ENCODE measurements at places on chromosomes 13 and 19.

- no peak for DNase-seq
Measured at GRCh38 chr13:24216176-24216575, 55.7 kb downstream of the SPATA13 start.

- DNase-seq, result no peak
Measured at GRCh38 chr13:40637643-40638042, 28.8 kb downstream of the FOXO1 start.

DNA sequence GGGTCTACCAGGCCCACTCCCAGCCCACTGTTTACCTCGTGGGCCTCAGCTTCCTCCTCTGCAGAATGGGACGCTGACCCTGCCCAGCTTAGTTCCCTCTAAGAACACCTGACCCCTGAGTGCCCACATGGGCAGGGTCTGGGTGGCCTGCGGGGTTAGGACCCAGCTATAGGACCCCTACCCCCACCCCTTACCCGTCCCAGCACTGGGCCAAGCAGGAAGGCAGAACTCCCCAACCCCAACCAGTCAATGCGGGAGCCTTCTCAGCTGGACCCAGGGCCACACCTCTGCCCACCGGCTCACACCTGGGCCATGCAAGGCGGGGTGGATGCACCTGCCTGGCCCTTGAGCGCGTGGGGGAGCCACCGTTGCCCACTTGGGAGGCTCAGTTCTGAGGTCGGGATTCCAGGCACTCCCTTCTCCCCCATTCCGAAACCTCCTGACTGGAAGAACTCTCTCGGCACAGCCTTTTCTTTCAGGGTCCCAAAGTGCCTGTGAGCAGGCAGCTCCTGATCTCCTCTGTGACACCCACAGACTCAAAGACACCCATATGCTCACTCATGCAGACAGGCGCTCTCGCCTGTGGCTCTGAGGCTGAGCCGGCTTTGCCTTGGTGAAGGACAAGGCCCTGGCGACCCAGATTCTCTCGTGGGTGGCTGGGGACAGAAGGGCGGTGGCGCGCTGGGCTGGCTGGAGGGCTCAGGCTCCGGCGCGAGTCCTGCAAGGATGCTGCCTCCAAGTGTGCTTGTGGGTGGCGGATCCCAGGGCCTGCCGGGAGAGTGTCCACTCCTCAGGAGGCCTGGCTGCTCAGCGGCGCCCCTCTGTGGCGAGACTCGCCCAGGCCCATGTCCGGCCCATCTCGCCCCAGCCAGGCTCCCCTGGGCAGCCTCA lies 27.9 kb upstream of the PARP4 start:
- no peak for DNase-seq

DNA sequence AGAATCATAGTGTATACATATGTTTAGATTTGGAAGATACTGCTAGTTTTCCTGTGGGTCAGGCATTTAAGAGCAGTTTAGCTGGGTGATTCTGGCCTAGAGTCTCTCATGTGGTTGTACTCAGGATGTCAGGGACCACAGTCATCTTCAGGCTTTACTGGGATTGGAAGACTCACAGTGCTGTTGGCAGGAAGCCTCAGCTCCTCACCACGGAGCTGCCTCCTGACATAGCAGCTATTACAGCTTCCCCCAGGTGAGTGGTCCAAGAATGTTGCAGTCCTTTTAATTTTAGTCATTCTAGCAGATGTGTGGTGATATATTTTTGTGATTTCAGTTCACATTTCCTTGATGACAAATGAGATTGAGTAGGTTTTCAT lies 16.9 kb upstream of the GPR18 start:
- DNase-seq, result no peak

DNA sequence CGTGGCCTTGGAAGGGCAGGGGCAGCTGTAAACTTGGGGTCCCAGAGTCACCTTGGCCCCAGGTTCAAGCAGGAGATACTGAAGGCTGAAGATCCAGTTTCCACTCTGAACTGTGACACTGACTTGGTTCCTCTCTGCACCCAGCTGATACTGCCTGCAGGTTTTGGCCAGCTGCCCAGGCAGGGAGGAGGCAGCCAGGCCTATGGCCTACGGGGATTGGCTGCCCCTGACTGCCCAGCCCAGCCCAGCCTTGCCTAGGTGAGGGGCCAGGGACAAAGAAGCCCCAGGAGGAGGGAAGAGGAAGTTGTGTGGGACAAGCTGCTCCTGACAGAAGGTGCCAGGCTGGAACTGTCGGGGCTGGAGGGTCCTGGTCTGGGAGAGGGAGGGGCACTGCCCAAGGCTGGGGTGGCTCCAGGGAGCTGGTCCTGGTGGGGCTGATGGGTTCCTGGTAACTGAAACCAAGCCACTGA lies 51.7 kb upstream of the CYP4F8 start:
- DNase-seq, result no peak

GRCh38 chr13:49046002-49046401 lies 70.3 kb downstream of the FNDC3A start:
- no peak for DNase-seq

DNA sequence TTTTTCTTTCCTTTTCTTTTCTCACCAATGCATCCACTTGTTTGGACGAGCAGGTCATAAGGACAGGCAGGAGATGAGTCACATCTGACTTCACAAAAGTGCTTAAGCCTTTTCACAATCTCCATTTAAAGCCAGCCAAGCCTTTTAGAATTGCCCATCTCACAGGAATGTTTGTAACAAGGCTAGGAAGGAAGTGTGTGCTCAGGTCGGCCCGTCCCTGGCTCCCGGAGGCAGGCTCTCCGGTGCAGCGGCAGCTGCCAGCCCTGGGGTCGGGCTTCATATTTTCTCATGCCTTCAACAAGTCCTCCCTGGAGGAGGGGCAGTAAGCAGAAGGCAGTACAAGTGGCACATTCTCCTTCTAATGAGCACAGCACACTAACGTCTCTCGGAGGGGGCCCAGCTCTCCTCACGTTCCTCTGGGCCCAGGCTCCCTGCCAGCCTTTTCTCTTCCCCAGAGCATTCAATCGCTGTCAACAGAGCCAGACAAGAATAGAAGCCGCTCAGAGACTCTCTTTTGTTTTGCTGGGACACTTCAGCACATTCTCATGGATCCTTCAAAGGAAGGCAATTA lies 180.5 kb downstream of the COL4A1 start:
- DNase-seq, result no peak

DNA sequence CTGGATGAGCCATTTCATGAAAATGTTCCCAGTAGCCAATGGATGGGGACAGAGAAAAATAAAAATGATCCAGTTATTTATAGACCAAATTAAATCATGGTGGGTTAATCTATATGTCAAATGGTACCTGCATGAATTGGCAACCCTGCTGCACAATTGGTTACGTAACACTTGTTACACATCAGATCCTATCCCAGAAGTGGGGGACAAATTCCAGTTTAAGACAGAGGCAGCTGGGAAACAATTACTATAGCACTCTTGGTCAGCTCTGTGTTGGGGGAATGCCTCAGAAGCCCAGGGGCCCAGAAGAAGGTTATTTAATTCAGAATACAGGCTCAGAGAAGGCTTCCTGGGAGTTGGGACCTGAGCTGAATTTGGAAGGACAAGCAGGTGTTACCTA lies 81.1 kb upstream of the FLT1 start:
- DNase-seq, result no peak

DNA sequence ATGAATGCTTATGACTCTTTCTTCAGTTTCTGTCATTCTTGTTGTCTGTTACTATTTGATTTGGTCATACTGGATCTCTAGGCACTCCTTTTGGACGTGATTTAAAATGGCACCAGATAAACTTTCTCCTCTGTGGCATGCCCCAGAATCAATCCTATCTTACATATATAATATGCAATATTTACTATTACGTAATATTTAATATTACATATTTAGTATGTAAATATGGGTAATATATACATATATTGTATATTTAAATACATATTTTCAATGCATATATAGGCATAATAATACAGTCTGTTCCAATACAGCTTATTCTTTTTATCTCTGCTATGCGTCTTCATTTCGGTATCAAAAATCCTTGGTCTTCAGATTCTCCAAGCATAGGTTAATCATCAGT lies 104.4 kb upstream of the PRR20A start:
- no peak for DNase-seq

- no peak for DNase-seq
Measured at GRCh38 chr13:41637586-41637985, 180.2 kb downstream of the RGCC start.

DNA sequence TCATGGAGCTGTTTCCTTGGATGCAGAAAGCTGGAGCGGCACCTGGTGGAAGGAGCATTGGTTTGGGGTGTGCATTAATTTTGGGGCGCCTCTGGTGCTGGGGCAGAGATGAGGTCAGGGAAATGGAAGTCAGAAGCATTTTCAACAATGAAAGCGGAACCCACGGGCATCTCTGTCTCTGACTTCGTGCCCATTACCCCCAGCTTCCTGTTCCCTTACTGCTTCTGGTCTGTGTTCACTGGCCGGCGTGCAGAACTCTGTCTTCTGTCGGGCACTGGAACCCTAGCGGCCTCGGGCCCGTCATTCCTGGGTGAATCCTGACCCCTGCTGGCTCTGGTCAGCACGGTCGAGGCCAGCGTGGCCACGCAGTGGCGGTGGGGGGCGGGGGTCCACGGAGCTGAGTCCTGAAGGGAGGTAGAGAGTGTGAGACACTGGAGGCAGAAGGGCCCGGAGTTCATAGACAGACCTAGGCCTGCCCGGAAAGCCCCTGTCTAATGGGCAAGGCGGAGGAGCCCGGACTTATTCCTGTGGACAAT lies 7.9 kb upstream of the LINGO3 start:
- no peak for DNase-seq

DNA sequence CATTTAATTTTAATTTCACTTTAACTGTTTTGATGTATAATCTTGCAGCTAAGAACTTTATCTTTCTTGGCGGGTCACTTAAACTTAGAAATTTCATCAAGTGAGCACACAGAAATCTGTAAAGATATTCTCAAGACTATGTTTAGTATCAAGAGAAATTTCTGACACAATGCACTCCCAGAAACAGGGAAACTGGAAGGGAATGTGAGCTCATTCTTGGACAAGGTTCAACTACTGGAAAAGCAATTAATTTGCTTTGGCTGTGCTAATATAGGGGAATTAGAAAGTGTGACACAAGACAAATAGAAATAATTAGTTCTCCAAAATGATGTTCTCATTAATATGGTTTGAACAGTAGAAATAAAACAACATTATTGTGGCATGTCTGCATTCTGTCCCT lies 402.3 kb downstream of the DACH1 start:
- no peak for DNase-seq

- no peak for DNase-seq
Measured at GRCh38 chr13:29621051-29621800, 25.7 kb upstream of the SLC7A1 start.

- no peak for DNase-seq
Measured at GRCh38 chr19:13430790-13431582, 75.3 kb downstream of the CACNA1A start.

GRCh38 chr19:45508861-45509691 lies 1.8 kb downstream of the VASP start:
- DNase-seq, result no peak

- DNase-seq, result no peak
Measured at GRCh38 chr13:44304433-44304725, 69.2 kb upstream of the SERP2 start.

DNA sequence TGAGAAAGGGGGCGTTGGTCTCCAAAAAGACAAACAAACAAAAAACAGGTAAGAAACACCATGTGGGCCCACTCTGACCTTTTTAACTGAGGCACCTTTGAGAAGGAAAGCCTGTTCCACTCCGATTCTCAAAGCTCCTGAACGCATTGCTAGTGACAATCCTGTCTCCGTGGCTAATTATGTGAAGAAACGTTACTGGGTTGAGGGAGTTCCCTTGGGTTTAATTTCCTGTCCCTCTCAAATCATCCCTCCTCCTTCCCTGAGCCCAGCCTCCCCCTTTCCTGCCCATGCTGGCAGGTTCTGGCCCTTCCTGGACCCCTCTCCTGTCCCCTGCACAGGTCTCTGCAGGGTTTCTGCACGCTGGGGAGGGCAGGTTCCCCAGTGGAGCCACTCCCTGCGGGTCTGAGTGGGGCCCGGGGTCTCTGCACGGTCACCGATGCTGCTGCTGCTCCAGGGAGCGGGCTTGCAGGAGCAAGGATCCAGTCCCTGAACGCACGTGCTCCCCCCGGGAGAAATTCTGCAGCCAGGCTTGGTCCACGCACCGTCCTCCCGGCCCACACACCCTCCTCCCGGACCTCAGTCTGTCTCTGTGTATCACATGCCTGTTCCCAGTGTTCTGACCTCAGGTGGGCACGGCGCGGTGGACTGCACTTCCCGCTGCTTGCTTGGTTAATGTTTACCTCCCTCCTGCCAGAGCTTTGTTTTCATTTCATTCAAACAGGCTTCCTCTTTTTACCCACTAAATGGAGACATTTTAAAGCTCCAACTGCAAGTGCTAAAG lies 76.4 kb upstream of the MCF2L start:
- no peak for DNase-seq

DNA sequence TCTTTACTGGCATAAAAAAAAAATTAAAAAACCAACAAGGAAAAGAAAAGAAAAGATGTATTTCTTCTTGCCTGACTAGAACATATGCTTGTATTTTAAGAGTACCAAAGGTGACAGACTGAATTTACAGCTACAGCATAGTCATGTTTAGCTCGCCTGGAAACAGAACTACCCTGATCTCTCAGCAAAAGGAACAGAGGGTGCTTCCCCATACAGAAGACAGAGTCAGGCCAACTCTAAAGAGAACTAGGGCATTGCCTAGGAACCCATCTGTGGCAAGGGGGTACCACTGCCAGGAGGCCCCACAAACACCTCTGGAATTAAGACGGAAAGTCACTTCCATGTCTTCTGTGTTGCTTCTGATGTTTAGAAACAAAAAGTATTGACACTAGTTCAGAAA lies 252.1 kb upstream of the STARD13 start:
- no peak for DNase-seq

DNA sequence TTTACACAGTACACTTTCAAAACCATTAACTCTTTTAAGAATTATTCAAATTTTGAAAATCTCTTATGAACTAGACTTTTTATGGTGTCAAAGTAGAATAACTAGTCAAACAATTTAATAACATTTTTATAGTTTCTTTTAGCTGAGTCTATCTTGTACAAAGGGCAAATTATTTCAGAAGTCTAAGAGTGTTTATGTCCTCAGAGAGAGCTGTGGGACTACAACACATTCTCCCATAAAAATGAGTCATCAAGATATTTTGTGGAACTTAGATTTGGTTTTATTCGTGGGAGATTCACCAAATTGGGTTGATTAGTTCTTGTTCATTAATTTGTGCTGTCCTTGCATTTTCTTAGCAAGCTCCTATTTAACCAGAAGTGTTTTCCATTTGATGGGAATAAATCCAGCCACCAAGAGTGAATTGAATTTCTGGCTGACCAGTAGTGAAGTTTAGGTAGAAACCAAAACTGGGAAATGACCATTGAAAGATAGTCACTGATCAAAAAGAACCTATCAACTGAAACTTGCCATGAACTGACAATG lies 291.0 kb downstream of the DLEU7 start:
- no peak for DNase-seq

DNA sequence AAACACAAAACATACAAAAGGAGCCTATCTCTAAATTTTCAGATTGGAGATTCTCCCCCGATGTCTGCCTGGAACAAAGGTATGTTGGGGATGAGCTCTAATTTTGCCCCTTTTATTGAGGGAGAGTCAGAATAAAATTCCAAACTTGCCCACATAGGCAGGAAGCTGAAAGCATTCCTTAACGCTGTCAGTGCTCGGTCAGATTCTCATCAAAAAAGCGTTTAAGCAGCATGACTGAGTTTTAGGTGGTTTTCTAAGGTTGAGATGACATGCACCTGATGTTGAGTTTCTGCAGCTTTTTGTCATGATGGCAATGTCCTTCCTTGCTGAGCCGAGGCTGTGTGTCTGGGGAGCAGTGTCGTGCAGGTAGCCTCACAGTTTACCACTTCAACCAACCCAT lies 48.4 kb upstream of the MEDAG start:
- DNase-seq, result no peak

All from stimulated activated CD8-positive, alpha-beta memory T cell treated with anti-CD3 and anti-CD28 coated beads, Interleukin-2, amount 100 ng/mL, for 1 hour (primary cell).